ENCODE measurements at places on chromosomes 12 and 14.
A peak's percentile ranks its signal among the peaks of the same experiment; 100 is the strongest.

DNA sequence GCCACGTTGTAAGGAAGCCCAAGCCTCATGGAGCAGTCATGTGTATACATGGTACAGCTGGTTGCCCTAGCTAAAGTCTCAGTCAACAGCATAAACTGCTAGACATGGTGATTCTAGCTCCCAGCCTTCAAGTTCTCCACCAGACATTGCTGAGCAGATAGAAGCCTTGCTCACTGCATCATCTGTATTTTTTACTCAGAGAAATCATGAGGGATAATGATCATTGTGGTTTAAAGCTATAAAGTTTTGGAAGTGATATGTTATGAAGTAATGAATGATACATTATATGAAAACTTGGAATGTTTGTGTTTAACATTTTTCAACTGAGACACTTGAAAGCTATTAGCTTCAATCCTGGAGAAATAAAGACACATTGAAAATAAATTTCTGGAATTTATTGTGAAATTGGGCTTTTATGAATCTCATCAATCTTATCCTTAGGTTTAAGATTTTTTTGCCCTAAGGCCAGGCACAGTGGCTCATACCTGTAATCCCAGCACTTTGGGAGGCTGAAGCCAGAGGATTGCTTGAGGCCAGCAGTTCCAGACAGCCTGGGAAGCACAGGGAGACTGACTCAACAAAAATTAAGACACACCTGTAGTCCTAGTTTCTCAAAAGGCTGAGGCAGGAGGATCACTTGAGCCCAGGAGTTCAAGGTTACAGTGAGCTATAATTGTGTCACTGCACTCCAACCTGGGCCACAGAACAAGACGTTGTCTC lies 5.6 kb upstream of the NFATC4 start:
- no peak for DNase-seq

GRCh38 chr12:50517421-50518048 lies 12.8 kb downstream of the DIP2B start:
- DNase-seq = peak; percentile 31

- DNase-seq = no peak
Measured at GRCh38 chr12:122560138-122560537, 33.1 kb downstream of the KNTC1 start.

DNA sequence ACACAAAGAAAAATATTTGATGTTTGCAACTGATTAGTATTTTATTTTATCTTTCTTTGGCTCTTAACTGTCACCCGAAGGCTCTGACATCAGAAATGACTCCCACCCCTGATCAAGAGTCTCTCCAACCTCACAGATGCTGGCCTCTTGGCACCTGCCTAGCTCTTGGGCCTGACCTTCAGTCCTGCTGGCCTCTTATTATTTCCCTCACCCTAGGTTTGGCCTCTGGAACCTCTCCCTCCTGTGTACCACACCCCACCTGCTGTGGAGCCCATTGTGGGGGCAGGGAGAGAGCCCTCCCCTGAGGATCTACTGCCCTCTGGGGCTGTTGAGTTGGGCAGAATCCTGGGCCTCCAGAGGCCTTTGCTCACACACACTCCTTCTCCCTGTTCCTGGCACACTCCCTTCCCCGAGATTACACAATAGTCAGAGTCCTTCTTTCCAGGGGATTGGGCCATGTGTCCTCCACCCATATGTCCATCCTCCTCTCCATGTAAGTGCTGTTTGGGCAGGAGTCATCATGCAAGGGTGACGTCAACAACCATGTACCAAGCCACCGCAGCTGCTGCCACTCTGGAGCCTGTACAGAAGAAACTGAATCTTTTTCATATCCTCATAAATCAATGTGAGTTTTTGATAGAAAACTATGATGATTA lies 124.3 kb downstream of the RASSF9 start:
- peak; percentile 71 for DNase-seq

DNA sequence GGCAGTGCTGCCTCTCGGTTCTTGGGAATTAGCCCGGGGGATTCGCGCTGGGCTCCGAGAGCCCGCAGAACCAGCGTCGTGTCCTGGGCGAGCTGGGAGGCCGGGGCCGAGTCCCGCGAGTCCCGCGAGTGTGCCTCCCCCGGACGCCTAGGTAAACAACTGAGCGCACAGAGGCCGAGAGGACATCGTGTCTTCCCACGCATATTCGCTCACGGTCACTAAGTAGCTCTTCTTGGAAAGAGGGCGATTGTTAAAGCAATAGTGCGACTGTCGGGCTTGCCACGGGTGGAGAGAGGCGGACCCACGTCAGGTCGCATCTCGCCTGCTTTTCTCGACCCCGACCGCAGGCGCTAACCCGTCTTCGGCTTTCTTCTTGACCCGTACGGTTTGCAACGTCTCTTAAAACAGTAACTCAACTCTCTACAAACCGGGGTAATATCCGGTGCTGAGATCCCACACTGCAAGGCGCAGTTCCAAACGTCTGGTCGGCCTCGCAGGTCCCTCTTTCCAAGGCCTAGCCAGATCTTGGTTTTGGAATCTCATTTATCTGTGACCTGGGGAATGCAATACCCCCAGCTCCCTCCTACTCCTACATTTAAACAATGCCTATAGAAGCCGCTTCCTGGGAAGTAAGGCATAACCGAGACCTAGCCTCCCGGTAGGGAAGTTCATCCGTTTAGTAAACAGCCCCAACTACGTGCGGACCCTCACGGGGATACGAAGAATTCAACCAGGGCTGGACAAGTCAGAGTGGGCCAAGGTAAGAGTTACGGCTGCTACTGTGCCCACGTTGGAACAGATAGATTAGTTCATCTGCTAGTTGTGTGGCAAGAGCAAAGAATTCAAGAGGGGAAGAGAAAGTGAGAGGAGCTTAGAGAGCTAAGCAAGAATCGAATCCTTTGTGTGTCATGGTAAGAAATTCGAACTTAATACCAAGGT lies 736 bp upstream of the PHLDA1 start:
- DNase-seq = peak; percentile 71

GRCh38 chr14:22434901-22435550 lies 154.0 kb downstream of the DAD1 start:
- DNase-seq = no peak

DNA sequence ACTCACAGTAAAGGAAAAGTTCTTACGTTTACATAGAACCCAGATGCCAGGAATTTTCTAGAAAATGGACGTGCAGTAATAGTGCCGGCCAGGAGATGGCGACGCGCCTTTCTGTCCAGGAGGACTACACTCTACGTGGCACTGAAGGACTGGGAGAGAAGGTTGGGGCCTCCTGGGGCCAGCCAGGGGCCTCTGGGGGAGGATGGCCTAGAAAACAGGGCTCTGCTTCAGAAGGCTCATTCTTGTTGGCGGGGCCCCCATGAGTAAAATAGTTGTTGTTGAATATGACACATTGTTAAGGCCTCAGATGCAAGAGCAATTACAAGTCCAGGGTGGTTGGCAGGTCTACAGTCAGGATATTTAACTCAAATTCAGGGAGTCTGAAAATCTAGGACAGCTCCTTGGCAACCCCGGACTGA lies 120.1 kb upstream of the MAX start:
- DNase-seq = peak; percentile 78

- DNase-seq = no peak
Measured at GRCh38 chr12:12266389-12266872, 413 bp downstream of the LRP6 start.

GRCh38 chr14:63563370-63564026 lies 20.3 kb upstream of the PPP2R5E start:
- no peak for DNase-seq

- DNase-seq = peak; percentile 78
Measured at GRCh38 chr12:107415071-107415470, 270.5 kb upstream of the PWP1 start.

DNA sequence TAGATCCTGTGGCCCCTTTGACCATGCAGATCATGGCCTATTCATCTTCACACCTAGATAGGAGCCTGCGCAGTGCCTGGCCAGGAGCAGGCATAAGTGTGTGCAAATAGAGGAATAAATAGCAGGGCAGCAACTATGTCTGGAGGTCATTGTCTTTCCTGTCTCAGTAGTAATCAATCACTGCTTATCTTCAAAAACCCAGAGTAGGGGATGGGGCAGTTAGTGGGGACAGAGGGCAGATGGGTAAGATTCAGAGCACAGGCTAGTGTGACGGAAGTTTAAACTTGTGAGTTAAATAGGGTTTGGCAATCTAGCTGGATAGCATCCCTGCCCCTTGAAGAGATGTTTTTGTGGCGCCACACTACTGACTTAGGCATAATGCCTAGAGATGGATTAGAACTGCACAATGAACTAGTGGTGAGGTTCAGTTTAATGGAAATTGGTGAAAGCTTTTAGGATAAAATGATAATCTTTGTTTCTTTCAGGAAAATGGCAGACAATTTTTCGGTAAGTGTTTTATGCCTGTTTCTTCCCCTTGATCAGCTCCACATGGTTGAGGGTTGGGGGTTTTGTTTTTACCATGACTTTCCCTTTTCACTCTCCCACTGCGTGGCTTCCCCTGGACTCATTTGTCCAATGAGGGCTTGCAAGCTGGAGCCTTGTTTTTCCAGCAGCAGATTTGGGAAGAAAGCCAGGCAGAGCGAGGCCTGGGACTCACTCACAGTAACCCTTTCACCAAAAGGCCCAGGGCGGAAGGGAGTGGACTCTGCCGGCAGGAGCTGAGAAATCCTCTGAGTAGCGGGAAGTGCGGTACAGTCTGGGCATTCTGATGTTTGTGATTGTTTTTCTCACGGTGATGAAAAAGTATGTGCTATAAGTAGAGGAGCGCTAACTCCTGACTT lies 8.1 kb downstream of the LGALS3 start:
- DNase-seq = peak; percentile 90

GRCh38 chr12:39440781-39441180 lies 2.1 kb downstream of the KIF21A start:
- no peak for DNase-seq

GRCh38 chr12:58341791-58342190 lies 400.4 kb downstream of the ATP23 start:
- DNase-seq = peak; percentile 93

DNA sequence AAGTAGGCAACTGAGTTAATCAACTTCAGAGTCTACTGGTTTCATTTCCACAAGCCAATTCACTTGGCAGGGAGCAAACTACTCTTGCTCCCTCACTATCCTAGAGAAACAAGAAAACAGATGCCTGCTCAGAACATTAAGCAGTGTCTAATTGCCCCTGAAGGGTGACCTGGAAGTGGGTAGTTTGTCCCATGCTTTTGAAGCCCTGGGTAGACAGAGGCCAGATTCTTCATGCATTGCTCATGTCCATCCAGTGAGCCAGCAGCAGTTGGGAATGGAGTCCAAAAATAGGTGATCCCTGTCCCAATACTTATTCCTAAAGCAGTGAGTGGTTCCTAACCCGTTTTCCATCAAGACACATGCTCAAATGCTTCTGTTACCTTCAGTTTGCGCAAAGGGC lies 48.8 kb downstream of the BICDL1 start:
- DNase-seq = no peak

DNA sequence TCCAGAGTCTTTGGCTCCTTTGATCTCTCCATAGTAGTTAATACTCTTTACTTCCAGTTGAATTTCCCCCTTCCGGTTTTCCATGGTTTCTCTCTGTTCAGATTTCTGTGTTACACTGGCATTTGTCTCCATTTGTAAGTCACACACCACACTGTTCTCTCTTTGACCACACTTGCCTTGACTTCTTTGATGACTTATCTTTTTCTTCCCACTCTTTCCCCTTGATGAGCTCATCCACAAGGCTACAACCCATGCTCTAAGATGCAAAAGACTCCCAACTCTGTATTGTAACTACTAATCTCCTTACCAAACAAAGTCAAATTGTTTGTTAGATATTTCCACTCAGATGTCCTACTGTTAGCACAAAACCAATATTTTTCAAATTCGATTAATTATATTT lies 242.7 kb upstream of the E2F7 start:
- DNase-seq = peak; percentile 47

DNA sequence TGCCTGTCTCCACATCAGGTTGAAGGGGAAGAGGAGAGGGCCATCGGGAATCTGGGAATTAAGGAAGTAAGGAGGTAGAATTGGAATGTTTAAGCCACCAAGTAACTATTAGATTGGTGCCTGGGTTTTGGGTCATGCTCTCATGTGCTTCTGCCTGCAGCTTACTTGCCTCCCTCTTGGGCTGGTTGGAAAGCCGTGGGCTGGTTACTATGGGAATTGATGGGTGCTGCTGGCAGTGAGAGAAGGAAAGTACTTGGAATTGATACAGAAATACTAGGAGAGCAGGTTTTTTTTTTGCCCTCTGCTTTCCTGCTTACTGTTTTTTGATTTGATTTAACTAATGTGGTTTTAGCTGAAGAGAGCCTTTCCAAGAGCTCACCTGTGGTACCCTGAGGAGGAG lies 493.5 kb upstream of the RGS6 start:
- DNase-seq = peak; percentile 67

- no peak for DNase-seq
Measured at GRCh38 chr12:23893611-23894010, 55.9 kb downstream of the SOX5 start.

DNA sequence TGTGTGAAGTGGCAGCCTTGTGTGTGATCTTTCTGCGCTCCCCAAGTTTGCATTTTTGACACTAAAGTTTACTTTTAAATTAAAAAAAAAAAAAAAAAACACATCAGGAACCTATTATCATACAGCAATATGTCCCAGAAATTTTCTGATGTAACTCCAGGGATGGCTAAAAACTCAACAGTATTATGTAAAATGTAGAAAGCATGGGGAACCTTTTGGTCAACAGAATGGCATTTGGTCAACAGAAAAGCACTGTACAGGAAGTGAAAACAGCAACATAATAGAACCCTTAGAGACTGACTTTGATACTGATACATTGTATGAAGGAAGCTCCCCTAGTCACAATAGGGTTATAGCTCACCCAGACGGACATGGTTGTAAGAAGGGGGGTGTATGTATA lies 224.3 kb downstream of the ITPR2 start:
- DNase-seq = peak; percentile 7

- no peak for DNase-seq
Measured at GRCh38 chr12:22662356-22662755, 37.4 kb downstream of the ETNK1 start.

DNA sequence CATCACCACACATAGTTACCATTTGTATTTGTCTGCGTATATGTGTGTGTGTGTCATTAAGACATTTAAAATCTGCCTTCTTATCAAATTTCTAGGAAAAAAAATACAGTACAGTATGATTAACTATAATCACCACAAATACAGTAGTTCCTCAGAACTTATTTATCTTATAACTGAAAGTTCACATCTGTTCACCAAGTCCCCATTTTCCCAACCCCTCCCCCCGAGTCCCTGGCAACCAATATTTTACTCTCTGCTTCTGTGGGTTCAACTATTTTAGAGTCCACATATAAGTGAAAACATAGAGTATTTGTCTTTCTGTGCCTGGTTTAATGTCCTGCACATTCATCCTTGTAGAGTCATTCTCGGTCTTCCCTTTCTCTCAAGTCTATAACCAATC lies 12.3 kb downstream of the CAPS2 start:
- DNase-seq = no peak
